G401 (cell line): ENCODE measurements at places on chromosomes 7 and 10.

GRCh38 chr7:118140468-118140867 is 43.5 kb upstream of the LSM8 start:
- DNase-seq = no peak

DNA sequence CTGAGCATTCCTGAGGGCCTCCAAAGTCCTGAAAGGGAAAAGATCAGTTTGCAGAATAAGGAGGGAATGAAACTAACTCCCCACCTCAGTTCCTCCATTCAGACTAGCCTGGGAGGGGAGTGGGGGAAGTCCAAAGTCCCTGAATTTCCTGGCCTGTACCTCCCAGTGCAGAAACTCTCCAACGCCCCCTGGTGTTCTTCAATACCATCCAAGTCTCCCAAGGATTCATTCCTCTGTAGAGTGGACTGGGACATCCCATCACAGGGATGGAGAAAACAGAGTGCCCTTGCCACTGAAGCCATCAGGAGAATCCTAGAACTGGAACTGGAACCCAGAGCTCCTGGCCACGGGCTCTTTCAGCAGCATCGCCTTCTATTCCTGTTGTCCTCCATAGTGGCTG is 1.6 kb upstream of the COL13A1 start:
- peak; percentile 65 for DNase-seq

DNA sequence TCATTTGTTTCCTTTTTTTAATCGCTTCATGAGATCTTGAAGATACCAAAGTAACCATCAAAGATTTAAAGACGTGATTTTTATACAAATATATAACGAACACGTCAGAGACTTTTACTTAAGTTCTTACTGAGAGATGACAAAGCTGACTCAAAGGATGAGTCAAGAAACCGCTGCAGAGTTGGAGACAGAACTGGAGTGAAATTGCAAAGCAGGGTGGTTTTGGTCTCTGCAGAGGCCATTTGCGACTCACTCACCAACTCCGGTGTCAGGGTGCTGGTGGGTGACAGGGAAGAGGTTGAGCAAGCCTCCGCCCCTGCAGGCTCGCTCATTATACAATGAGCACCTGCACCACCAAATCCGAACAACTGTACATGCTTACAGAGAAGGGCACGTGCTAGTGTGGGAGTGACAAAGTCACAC is 75.2 kb downstream of the DNAJB6 start:
- no peak for DNase-seq

- no peak for DNase-seq
Measured at GRCh38 chr7:91995391-91996105, 54.9 kb downstream of the AKAP9 start.

DNA sequence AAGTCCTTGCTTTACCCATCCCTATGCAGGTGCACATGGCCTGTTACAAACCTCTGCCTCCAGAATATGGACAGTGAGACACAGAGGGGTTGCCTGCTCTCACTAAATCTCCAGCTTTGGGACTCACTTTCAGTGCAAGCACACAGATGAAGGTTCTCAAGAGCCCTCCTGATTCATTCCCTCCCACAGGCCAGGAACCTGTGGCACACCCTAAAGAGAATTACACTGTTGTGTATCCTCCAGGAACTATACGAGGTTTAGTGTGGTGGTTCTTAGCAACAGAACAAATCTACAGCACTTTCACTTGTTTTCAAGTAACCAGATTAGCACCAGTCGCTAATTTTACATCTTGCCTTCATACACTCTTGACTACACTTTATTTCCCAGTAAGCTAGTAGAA is 192.3 kb downstream of the PLXNA4 start:
- DNase-seq = no peak

- DNase-seq = no peak
Measured at GRCh38 chr10:75117995-75118394, 6.5 kb downstream of the SAMD8 start.

DNA sequence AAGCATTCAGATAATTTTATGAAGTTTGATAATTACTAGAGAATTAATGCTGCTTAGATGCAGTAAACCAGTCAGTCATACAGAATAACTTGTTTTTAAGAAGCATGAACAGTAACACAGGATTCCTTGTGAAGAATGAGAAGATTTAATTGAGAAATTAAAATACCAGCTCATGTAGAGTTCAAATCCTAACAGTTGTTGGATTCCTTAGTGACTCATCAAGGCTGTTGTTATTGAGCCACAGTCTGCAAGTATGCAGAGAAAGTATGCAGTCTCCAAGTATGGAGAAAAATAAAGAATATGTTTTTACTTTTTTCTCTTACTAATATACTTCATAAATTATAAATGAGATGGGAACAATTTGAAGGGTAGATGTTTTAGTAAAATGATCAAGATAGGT is 30.2 kb upstream of the CYP26C1 start:
- no peak for DNase-seq

- DNase-seq = no peak
Measured at GRCh38 chr10:90130321-90131086, 429.1 kb downstream of the KIF20B start.

GRCh38 chr10:44619975-44620374 is 235.1 kb upstream of the CXCL12 start:
- DNase-seq = no peak
